Stimulated activated CD8-positive, alpha-beta memory T cell treated with anti-CD3 and anti-CD28 coated beads, Interleukin-2, amount 100 ng/mL, for 1 hour (primary cell): ENCODE measurements at places on chromosomes 11 and 22.

DNA sequence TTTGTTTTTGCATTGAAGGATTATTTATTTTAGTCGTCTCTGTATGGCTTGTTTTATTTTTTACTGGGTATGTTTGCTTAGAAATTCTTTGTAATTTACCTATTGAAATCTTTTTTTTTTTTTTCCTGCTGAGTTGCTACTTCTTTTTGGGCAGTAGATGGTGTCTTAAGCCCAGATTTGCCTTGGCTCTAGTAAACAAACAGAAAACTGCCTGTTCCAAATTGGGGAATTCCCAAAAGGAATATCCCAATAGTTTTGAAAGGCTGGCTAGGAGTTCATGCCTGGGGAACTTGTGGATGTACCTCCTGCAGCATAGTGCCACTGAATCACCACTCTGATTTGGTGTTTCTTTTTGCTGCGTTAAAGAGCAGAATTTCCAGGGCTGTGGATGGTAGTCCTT, 17.7 kb downstream of the PAMR1 start:
- no peak for DNase-seq

GRCh38 chr11:94023856-94024255, 2.7 kb downstream of the HEPHL1 start:
- DNase-seq: no peak

DNA sequence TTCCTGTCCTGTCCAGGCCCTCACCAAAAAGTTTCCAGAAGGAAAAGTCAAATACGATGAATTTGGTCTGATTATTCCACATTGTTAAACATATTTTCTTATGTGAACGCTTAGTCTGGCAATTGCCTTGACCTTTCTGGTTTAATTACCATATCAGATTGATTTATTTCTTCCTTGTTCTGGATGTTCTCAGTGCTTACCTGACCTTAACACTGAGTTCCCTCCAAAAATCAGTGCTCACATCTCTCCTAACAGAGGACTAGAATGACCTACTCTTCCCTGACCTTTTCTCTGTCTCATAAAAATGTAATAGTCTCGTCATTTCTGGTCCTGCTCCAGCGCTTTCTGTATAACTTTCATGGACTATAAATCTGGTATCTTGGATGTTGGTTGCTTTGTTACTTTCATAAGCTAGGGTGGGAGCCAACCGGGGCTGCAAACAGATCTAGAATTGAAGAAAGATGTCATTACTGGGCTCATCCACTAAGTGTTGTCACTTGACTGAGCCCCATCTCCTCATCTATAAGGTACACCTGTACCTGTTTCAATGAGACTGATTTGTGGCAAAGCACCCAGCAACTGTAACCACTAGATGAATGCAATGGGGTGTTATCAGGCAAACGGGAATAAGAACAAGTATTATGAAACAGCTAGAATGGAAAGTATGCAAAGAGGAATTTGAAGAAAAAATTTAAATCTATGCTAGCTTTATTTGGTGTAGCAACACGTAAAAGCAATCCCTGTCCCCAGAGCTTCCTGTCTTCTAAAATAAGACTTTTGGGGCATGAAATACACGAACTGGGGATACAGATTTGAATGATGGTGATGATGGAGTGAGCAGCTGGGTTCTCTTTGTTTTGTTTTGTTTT, 2.4 kb downstream of the FADS2 start:
- DNase-seq: no peak

DNA sequence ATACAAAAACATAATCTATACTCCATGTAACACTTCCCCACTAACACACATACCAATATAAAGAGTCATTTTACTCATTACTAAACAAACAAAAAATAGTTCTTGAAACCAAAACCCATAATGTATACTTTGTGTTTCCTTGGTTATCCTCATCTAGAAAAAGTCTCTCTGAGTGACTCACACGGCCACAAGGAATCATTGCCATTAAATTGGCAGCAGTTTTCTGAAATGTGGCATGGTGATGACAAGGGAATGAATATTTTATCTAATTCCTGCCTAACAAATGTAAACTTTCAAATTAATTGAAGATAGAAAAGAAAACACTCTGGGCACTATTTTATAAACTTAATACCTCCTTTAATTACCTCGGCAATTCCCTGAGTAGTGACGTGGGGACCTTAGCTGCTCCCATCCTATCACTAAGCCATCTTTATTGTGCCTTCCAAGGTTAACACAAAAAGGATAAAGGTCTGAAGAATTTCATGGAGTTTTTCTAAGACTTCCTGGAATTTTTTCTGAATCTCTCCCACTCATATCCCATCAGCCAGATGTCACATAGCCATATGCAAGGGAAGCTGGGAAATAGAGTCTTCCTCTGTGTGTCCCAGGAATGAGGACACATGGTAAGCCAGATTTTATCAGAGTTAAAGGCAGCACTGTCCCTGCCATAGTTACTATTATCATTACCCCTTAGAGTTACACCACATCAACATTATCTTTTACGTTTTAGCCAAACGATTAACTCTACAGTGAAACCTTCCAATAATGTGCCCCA, 857.2 kb upstream of the TENM4 start:
- DNase-seq: no peak
